ENCODE measurements at places on chromosomes 2 and 18. TPM values are rescaled to one million over a fixed set of nuclear protein-coding genes. Genes with fewer than 3 reads are reported as not detected.

DNA sequence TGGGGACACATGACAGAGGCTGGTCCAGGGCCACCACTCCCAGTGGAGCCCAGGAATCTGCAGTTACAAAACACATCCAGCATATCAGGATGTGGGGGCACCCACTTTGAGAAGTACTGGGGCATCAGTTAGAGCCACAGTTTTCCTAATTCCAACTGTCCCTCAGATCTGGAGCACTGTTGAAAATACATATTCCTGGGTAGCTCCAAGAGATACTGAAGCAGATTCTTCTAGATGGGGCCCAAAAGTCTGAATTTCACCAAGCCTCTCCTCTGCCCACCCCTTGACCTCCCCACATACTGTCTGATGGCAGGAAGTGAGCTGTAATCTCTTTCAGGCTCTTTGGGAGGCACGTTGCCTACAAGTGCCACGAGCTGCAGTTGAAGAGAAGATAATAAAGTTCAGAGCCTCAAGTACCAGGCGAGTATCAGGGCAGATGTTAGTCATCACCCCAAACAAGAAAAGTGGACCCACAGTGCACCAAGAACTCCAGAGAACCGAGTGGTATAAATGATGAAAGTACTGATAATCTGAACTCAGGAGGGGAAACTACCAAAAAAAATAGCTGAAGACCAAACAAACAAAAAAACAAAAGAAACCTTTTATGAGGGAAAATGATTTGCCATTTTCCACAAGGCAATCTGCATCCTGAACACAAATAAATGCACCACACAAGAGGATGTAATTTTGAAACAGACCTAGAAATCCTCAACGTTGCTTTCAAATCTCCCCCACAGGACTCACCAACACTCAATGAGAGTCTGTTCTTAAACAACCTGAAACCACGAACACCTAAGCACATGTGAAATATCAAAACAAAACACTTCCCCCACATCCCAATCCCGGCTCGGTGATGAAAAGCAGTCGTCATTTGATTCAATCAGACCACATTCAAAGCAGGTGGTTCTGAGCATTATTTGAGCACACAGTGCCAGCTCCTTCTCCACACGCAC lies 98.7 kb downstream of the TCF4 start:
- H3K4me3 ChIP-seq: no peak overlapping the region
- H3K4me1 ChIP-seq: peaks cover 21% of the 10 kb centered on the region
- no peaks in the 10 kb centered on the region for H3K36me3 ChIP-seq
- DNase-seq: no peak
- no peak overlapping the region for H3K27ac ChIP-seq
- H3K27me3 ChIP-seq: no peaks in the 10 kb centered on the region

- peak; percentile 77 for DNase-seq
- H3K27me3 ChIP-seq: peaks cover 4% of the 10 kb centered on the region
- H3K27ac ChIP-seq: no peak overlapping the region
These were observed 510.3 kb downstream of the PLCL1 start for GRCh38 chr2:198314559-198315153.

GRCh38 chr2:228599297-228599696 lies 417.8 kb upstream of the SPHKAP start:
- DNase-seq: no peak
- no peaks in the 10 kb centered on the region for H3K4me1 ChIP-seq
- H3K27ac ChIP-seq: no peak overlapping the region
- no peaks in the 10 kb centered on the region for H3K27me3 ChIP-seq
- H3K4me3 ChIP-seq: no peak overlapping the region

Gene MOGAT1
- not detected for polyA plus RNA-seq

DNA sequence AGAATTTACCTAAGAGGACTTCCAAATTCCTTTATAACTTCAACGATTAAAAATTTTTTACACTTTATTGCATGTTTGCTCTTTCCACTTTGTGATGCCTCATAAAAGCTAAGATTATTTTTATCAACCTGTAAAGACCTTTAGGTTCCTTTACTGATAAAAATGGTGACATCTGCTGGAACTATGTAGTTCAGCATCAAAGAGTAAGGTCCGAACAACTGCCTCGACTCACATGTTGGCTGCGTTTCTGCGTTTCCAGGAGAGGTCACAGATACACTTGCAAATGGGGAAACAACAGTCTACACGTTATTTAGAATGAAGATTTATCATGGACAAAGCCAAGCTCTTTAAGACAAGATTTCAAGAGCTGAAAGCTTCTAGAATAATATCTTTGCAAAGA lies 18.8 kb upstream of the TMX3 start:
- no peaks in the 10 kb centered on the region for H3K36me3 ChIP-seq
- H3K27me3 ChIP-seq: no peaks in the 10 kb centered on the region
- H3K27ac ChIP-seq: no peak overlapping the region

Gene TRIM43
- polyA plus RNA-seq: not detected

DNA sequence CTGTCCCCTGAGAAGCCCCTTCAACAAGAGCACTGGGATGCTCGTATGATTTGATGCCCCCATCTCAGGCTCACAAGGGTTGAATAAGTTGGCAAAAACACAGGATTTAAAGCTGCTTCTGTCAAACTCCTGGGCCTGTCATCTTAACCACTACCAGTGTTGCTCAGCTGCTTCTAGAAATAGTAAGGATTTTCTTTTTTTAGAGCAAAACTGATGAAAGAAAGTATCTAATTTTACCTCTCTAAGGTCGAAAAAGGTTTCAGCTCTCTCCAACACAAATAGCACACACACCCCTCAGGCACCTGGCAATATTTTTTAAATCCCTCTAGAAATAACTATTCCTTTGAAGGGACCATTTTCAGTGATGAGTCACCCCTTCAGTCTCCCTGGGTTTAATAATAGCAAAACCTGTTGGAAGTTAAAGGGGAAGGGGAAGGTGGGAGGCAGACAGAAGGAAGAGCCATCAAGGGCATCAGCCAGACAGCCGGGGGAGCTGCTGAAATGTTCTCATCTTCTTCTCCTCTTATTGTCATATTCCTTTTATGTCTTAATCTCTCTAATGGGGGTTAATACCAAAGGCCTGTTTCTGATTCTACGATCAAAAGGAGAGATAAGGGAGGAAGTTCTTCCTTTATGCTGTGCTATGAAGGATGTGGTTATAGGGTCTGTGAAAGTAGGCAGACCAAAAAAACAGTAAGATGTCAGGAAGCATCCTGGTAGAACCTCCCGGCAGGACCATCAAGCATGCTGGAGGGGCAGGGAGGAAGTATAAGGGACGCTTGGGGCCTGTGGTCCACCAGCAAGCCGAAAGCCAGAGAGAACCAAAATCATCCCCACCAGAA lies 31.9 kb upstream of the SLC35G4 start:
- no peaks in the 10 kb centered on the region for H3K36me3 ChIP-seq
- no peak for DNase-seq
- H3K4me1 ChIP-seq: no peaks in the 10 kb centered on the region
- H3K4me3 ChIP-seq: no peak overlapping the region
- no peak overlapping the region for H3K27ac ChIP-seq

Data from muscle of leg (tissue), 16 donors.